ENCODE measurements at places on chromosomes 12 and 14.

DNA sequence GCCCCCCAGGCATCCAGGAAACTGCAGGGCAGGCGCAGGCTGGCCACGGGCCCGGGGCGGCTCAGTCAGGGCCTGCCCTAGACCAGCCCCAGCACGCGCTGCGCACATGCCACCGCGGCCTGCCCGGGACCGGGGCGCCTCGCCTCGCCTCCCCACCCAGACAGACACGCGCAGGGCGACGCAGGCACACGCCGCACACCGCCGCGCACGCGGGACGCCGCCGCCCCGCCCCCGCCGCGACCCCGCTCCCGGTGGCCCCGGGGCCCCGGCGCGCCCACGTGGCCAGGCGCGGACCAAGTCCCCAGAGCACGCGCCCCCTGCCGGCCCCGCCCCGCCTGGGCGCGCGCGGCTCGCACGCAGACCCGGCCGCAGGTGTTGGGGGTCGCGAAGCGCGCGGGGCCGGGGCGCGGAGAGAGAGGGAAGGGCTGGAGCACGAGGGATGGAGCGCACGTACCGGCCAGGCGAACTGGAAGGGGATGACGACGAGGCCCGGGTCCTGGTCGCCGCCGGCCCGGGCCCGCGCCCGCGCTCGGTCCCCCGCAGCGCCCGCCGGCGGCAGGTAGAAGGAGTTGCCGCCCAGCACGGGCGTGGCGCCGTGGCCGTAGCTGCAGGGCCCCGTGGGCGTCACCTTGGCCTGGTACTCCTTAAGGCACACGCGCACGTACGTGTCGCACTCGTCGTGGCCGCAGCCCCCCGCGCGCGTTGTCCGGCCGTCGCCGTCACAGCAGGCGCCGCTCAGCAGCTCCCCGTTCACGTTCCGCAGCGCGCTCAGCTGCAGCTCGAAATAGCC, 1.1 kb downstream of the JAG2 start:
- no peak for DNase-seq

DNA sequence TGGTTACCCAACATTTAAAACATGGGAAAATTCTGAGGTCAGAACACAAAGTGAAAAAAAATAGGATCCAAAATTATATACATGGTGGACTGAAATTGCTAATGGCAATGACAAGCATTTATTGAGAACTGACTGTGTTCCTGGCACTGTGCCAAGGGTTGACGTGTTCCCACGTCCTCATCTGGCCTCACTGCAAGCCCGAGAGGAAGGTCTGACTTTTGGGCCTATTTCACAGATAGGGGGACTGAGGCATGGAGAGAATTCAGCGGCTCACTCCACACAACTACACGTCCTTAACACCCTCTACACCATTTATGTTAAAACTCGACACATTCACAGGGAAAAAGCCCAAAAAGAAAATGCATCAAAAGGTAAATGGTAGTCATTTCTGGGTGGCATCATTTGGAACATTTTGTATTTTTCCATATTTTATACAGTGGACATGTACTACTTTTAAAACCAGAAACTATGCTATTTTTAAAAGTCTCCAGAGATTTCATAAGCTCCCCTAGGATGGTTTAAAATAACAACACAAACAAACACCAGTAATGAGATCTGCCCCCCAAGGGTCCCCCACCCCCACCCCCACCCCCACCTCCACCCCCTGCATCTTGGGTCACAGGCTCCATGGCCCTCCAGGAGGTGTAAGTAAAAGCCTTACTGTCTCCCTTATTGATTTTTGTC, 27.7 kb downstream of the CLMN start:
- no peak for DNase-seq

DNA sequence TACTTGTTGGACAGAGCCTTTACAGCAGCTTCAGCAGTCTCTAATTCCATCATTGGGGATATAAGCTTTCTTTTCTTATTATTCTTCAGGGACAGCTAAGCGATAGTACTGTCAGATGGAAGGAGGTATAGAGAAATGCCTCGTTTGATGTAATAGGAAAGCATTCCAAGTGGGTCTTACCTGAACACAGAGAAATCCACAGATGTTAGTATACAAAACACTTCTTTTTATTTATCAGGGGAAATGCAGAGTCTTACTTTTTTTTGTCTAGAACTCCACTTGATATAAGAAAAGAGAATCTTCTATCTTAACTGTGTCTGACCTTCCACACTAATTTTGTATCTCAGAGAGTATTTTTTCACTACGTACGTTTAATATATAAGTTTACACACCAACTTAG, 1.9 kb downstream of the SYT1 start:
- DNase-seq = no peak

GRCh38 chr14:50186107-50186506, 45.3 kb downstream of the SOS2 start:
- DNase-seq = no peak

- DNase-seq = no peak
These were observed 152.2 kb downstream of the SLC15A4 start for GRCh38 chr12:128671528-128672042.

All from AG20443 (cell line).